Stimulated activated CD8-positive, alpha-beta memory T cell treated with anti-CD3 and anti-CD28 coated beads, Interleukin-4, amount 100 ng/mL, for 1 hour (primary cell): ENCODE measurements at places on chromosomes 1 and 21.

- no peak for DNase-seq
Observed at GRCh38 chr1:30648408-30649000, 74.9 kb downstream of the MATN1 start.

GRCh38 chr1:17661546-17662157 is 93.5 kb upstream of the ACTL8 start:
- DNase-seq = no peak

DNA sequence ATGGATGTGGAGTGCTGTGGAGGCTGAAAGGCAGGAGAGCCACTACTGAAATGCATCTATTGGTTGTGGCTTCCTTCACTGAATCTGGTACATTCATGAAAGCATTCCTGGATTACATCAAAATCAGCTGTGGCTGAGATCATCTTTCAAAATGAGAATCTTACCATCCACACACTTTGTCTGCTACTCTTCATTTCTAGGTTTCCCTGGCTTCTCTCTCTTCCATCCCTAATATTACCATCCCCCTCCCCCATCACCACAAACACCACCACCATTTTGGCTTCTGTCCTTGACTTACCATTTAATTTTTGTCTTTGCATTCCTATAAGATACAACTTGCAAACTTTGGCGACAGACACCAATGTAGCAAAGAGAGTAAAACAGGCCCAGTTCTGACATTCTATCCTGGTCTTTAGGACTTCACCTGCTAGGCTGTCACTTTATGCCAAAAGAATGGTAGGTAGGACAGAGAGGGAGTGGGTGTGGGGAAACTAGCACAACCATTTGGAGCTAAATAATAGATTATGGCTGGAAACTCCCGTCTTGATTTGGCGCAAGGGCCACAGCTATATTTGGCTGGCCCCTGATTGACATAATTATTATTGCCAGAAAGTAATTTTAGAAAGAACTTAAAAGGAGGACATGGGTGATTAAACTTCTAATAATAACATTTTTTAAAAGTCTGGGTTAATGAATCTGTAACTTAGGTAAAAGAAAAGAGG is 15.1 kb upstream of the DUSP10 start:
- DNase-seq = no peak

GRCh38 chr1:232459087-232459486 is 170.8 kb downstream of the SIPA1L2 start:
- no peak for DNase-seq

DNA sequence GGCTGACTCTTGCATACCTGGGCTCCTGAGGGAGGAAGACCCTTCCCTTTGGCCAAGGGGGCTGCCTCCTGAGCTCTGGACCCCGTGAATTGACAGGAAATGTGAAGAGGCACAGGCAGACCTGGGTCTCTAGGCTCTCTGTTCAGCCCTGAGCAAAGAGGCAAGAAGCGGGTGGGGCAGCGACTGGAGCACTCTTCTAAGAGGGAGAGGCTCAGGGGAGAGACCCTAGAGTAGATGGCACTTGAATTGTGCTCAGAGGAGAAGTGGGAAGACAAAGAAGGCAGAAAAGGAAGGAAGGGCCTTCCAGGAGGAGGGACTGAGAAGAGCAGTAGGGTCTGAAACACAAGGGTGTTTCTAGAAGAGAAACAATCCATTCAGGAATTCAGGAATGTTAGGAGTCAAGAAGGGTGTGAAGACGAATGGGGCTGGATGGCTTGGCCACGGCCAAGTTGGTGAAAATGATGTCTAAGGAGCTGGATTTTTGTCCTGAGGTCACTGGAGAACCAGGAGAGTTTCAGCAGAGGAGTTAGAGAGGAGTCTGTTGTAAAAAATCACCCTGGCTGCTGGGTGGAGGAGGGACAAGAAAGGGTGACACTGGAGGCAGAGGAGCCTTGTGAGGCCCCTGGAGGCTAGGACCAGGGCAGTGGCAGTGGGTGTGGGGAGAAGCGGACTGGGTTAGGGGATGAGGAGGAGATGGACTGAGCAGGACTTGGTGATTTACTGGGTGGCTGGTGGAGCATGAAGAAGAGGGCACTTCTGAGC is 5.3 kb downstream of the TIE1 start:
- no peak for DNase-seq

GRCh38 chr1:97989094-97989680 is 68.4 kb upstream of the DPYD start:
- DNase-seq = no peak

GRCh38 chr1:212244441-212244840 is 40.8 kb upstream of the PPP2R5A start:
- no peak for DNase-seq

GRCh38 chr1:147630447-147630846 is 39.9 kb downstream of the ACP6 start:
- DNase-seq = no peak

DNA sequence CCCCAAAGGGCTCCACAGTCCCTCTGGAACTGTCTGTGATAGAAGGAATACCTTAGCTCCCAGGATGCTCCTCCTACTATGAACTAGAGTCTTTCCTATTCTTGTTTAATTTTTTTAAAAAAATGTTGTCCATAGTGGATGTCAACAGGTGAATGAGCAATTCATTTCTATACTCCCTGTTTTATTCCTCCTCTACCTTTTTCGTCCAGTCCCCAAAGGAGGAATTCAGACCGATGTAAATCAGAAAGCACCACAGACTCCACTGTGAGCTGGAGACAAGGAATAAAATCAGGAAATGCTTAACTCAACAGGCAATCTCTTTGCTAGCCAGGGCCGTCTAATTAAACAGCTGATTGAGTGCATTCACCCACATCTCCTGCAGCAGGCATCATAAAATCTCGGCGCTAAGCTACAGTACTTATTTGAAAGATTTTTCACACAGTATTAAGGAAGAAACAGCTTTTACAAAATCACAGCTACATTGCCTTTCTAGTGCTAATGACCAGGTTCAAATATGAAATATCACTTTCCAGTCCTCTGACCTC is 381.6 kb downstream of the SIPA1L2 start:
- DNase-seq = no peak
